ENCODE measurements at places on chromosomes 6 and 20.

DNA sequence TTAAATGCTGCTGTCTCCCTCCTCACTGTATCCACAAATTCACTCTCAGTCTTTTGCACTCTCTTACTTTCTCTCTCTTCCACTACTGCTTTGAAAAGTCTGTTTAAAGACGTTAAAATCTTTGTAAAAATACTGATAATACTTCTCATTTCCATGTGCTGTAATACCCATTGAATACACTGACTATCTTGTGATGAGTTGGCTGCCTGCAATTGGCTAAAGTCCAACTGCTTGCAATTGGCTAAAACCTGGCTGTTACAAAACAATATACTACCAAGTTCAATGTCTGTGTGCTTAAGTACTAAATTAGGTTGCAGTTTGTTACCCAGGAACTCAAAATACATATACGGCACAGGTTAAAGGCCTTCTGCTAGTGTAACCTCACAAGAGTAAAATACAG, 264.8 kb downstream of the THBS2 start:
- no peak for DNase-seq

DNA sequence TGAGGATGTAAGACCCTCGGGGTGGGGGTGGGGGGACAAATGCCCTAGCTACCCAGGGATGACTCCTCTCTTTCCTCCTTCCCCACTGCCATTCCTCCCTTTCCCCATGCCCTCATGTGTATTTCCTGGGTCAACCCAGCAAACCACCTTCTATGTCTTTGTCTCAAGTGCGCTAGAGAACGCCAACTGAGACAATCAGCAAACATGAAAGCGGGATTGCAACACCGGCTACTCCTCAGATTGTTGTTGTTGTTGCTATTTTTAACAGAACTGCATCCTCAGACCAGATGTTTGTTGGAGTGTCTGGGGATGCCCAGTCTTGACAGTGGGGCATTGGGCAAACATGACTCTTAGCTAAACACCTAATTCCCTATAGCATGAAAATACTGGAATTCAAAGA, 39.3 kb upstream of the HIVEP1 start:
- no peak for DNase-seq

GRCh38 chr6:56168596-56168995, 78.8 kb downstream of the COL21A1 start:
- DNase-seq = no peak

GRCh38 chr6:92147246-92147645, 1272.1 kb downstream of the EPHA7 start:
- no peak for DNase-seq

GRCh38 chr20:11499101-11499634, 418.5 kb upstream of the BTBD3 start:
- no peak for DNase-seq

- no peak for DNase-seq
These were observed 62.7 kb downstream of the LRRC1 start for GRCh38 chr6:53857318-53858094.

DNA sequence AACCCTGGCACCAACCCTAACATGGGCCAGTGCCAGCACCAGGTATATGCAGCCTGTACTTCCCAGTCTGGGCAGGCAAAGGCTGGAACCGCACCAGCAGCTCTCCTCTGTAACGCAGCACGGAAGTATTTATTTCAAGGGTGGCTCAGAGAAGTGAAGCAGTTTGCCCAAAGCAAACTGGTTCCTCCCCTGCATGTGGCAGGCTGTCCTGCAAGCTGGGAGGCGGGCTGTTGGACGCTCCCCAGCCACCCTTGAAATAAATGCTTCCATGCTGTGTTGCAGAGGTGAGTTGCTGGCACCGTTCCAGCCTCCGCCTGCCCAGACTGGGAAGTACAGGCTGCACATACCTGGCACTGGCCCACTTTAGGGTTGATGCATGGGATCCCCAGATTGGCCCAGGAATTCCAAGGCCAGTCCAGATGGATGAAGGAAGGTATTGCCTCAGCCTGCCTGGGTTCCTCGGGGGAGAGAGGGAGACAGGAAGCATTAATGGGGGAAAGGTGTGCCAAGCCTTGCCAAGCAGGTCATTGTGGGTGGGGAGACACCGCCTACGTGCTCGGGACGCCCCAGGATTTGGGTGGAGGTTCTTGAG, 49.8 kb downstream of the PPARD start:
- DNase-seq = no peak

DNA sequence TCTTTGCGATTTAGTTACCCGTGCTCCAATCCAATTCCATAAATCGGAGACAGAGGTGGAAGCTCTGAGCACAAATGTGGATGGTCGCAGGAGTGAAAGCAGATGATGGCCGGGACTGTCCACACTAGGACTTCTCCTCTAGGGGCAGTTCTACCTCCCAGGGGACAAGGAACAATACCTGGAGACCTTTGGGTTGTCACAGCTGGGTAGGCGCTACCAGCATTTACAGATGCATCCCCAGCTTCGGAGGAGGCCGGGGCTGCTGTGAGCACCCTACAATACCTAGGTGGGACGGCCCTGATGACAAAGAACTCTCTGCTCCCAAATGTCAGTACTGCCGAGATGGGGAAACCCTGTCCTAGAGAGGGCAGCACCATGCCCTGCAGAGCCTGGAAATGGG, 195.9 kb upstream of the CDH4 start:
- no peak for DNase-seq

- no peak for DNase-seq
These were observed 33.6 kb downstream of the CDK19 start for GRCh38 chr6:110781522-110782214.

DNA sequence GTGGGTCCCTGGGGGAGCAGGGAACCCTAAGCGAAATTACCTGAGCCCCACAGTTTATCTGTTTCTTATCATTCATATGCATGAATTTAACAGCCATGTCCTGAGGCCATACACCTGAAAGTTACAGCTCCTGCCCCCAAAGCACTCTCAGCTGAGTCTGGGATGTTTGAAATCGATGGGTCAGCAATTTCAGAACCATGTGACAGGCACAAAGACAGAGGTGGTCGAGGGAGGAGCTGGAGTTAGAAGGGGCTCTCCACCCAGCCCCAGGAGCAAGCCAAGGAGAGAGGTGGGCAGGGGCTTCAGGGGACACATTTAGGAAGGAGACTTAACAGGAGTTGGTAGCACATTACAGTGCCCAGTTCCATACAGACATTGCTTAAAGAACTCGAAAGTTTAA, 14.9 kb downstream of the TTBK1 start:
- DNase-seq = no peak

- no peak for DNase-seq
These were observed 67.8 kb downstream of the RNF182 start for GRCh38 chr6:13992417-13993055.

DNA sequence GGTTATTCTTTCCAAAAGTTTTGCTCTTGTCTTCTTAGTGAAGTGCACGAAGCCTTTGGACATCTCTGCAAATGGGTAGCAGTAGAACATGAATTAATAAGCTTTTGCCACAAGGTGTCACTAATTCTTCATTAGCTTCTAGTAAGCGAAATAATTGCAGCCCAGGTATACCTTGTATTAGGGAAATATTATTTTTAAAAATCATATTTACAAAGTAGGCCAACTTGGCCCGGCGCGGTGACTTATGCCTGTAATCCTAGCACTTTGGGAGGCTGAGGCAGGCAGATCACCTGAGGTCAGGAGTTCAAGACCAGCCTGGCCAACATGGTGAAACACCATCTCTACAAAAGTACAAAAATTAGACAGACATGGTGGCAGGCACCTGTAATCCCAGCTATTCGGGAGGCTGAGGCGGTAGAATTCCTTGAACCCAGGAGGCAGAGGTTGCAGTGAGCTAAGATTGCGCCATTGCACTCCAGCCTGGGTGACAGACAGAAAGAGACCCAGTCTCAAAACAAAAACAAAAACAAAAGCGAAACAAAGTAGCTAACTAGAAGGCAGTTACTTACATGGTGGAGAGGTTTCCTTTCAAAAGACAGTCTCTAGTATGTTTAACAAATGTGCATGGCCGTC, 8.8 kb upstream of the RSPH3 start:
- no peak for DNase-seq

DNA sequence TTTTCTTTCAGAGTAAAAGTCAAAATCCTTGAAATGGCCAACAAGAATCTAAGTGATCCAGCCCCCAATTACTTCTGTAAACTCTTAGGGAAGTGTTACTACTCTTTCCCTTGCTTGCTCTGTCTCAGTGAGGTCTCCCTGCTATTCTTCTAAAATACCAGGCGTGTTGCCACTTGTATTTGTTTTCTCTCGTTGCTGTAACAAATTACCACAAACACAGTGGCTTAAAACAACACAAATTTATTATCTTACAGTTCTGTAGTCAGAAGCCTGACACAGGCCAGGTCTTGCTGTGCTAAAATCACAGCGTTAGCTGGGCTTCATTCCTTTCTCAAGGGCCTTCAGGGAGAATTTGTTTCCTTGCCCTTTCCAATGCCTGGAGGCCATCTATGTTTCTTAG, 59.9 kb downstream of the HECA start:
- DNase-seq = no peak

GRCh38 chr20:50146732-50147662, 6.5 kb downstream of the PEDS1 start:
- DNase-seq = peak; percentile 66

GRCh38 chr6:54646069-54646950, 200.3 kb upstream of the FAM83B start:
- no peak for DNase-seq

GRCh38 chr6:106975738-106976064, 1.2 kb upstream of the CD24 start:
- no peak for DNase-seq

DNA sequence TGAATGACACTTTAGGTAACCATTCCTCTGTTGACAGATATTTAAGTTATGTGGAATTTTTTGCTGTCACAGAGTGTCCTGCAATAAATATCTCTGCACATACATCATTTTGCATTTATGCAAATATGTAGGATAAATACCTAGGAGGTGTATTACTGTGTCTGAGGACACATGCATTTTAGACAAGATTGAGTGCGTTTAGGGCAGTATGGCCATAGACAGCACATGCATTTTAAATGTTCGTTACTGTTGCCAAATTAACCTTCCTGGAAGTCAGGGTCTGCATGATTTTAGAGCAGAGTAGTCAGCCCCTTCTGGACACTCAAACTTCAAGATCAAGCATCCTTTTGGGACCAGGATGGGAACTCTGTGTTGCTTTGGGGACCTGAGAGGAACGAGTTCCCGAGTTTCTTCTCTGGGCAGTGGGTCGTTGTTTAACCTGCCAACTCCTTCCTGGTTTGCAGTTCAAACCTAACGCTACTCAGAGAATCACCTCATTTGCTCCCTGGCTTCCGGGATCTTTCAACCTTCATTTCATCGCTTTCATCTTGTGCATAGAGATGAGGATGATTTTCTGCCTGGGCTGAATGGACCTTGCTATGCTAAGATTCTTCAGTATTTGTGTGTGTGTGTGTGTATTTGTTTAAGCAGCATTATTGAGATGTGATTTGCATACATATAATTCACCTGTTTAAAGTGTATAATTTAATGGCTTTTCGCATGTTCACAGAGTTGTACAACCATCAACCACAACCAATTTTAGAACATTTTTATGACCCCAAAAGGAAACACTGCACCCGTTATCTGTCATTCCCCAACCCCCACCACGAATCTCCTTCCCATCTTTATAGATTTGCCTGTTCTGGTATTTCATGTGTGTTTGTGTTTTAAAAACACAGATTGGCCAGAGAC, 9.8 kb downstream of the BCAS4 start:
- no peak for DNase-seq

DNA sequence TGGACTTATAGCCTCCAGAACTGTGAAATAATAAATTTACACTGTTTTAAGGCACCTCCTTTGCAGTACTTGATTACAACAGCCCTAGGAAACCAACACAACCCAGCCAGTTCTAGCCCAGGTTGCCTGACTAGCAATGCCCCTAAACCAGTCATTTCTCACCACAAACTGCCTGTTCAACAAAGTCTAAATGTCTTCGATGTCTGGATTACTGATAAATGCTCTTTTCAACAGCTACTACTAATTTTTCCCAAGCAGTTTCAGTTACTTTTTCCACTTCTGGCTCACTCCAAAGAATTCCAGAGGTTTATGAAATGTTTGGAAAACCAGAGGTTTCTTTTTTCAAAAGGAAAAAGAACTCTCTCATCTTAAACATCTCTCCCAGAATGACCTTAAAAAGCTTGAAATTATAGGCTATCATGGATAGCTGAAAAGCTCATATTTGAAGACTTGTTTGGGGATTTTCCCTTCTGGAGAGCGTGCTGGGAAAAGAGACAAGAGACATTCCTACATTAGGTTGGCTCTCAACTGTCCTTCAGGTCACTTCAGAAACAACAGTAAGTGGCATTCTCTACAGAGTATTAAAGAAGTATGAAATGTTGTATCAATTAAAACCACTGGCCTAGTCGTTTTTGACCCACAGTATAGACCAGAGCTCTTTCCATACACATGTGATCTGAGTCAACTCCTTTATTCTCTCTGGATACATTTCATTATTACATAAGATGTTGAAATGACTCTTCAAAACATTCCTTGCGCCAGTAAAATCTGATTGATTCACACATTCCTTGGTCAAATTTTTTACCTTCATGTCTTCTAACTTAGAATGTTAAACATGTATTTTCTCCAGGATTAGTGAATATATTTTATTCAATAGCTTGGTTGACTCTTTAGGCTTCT, 265.9 kb downstream of the COL12A1 start:
- no peak for DNase-seq

- no peak for DNase-seq
These were observed 107.3 kb downstream of the MAP3K7 start for GRCh38 chr6:90479603-90479926.

DNA sequence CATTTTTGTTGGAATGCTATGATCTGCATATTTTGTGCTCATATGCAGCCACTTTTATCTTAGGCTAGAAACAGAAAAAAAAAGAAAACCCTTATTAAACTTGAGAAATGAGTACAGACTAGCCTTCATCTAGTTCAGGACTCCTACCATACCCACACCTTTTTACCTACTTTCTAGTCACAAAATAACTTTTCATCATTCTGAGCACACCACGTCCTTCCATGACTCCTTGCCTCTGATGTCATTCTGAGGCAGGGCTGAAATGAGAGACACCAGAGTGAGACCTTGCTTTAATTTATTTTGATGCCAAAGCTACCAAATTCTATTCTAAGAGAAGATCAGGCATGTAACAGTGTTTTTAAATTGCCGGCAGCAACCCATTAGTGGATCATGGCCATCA, 38.8 kb downstream of the SNX3 start:
- no peak for DNase-seq

- peak; percentile 19 for DNase-seq
These were observed 193.1 kb downstream of the DOK5 start for GRCh38 chr20:54668271-54669039.

DNA sequence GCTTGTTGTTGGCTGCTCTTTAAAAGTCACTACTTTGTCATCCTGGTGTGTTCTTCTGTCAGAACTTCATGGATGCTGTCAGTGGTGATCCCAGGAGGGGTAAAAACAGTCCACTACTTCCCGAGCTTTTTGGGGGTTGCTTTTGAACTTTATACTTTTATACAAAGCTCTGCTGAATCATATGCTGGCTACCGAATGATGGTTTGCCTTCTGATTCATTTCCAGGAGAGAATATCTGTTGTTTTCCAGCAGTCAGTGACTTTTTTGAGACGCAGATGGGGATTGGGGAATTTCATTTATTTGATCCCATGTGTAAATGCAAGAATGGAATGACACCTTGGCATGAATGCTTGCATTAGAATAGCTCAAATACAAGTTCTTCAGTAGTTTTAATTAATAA, 32.7 kb upstream of the COL10A1 start:
- no peak for DNase-seq

GRCh38 chr6:166584853-166585429, 1.5 kb downstream of the RAMACL start:
- no peak for DNase-seq

Data from stimulated activated CD4-positive, alpha-beta T cell treated with anti-CD3 and anti-CD28 coated beads, Interleukin-12 subunit alpha, Interleukin-12 subunit beta, amount 100 ng/mL, for 4 hours (primary cell).